HEK293T (cell line): ENCODE measurements at places on chromosomes 3 and 15.

DNA sequence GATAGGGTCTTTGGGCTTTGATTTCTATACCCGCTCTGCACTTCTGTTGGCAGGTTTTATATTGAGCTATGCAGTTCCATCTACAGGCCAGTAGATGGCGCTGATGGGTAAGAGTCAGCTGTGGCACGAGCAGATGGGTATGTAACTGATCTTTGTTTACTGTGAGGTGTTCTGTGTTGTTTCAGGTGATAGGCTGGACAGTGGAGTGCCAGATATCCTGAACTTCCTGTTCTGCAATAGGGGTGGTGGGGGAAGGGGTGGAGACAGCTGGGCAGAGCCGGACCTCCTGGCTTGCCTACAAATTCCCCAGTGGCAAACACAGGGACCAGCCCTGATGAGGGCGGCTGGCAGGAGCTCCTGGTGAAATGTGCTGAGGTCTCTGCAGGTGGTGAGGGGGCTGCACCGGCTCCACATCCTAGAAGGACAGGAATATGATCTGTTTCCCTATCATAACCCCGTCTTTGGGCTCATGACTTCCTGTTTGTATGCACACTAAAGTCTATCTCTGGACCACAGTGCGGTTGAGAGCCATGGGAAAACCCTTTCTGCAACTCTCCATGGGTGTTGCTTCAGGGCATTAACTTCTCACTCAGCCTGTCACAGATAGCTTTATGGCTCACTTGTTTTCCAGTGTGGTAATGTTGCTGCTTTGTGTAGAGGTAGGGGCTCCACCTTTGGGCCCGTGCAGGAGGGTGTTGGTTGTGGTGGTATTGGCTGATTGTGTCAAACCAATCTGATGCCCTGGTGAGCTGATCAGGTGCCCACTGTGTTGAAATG, 13.4 kb upstream of the FAM98B start:
- DNase-seq = peak; percentile 41

GRCh38 chr3:31241533-31241932, 291.2 kb upstream of the STT3B start:
- DNase-seq = no peak

DNA sequence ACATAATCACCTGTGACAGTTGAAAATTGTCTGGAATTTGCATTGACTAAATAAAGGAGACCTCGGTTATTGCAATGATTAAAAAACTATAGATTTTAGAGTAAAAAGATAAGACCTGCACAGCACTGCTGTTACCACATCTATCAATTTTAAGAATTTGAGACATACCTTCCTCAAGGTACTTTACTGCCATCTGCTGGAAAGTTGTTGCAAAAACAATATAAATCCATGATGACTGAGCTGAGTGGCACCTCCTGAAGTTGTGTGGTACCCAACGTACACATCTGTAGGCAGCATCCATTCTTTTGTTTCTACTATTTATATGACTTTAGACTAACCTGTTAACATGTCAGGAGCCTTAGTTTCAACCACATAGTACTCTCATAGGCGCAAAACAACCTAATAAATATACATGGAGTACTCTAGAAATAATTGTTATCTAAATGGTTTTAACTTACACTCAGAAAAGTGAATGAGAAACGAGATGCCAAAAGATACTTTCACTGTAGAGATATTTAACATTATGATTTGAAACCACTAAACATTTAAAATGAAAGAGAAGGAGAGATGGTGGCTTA, 106.7 kb downstream of the GHSR start:
- peak; percentile 42 for DNase-seq

DNA sequence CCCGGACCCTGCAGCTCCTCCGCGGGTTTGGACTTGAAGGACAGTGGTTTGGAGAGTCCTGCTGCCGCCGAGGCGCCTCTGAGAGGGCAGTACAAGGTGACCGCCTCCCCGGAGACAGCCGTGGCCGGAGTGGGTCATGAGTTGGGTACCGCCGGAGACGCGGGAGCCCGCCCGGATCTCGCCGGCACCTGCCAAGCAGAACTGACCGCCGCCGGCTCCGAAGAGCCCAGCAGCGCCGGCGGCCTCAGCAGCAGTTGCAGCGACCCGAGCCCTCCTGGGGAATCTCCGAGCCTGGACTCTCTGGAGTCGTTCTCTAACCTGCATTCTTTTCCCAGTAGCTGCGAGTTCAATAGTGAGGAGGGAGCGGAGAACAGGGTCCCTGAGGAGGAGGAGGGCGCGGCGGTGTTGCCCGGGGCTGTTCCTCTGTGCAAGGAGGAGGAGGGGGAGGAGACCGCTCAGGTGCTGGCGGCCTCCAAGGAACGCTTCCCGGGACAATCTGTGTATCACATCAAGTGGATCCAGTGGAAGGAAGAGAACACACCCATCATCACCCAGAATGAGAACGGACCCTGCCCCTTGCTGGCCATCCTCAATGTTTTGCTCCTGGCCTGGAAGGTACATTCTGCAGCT, 634 bp downstream of the MINDY2 start:
- peak; percentile 18 for DNase-seq

GRCh38 chr3:126558336-126559071, at the start of gene C3orf22:
Gene C3orf22 (minus strand): TSS chr3:126558932. CDS start chr3:126553390, 5,542 bp downstream.
- DNase-seq = no peak

DNA sequence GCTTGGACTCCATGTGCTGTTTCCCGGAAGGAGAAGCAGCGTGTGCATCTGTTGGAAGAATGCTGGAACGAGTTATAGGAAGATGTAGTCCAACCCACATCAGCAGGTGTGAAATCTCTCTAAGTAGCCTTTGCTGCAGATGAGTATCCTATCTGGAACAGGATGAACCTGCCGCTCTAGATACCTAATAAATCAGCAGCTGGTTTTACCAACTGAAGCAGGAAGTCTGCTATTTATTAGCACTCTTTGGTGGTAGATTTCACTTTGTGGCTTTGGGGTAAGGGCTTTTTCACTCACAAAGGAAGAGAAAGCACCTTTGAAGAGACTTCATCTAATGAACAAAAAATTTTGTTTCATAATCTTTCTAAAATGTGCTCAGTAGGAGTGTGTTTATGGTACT, 66.4 kb downstream of the DCUN1D1 start:
- DNase-seq = no peak

DNA sequence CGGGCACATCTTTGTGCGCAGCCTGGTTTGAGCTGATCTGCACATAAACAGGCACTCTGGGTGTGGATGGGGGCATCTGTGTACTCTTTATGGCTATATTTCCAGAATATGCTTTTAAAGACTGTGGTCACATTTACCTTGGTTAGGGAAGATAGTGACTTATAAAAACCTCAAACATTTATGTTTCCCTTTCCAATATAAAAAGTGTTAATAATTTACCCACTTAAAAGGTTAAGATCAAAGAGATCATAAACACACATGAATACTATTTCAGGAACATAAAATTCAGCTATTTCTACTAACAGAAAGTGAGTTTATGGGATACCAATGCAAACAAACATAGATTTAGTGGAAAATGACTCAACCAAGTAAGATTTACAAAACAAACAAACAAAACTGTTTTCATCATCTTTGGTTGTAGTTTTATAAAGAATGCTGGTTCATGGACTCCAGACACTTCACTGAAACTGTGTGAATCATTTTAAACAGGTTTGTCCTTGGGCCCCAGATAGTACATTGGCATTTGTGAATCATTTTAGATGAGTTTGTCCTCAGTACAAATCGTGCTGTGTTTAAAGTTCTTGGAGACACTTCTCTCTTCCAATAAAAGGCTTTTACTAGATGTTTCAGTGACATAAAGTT, 253.5 kb upstream of the CTDSPL start:
- no peak for DNase-seq

GRCh38 chr3:172040981-172041963, 1.9 kb downstream of the FNDC3B start:
- no peak for DNase-seq

DNA sequence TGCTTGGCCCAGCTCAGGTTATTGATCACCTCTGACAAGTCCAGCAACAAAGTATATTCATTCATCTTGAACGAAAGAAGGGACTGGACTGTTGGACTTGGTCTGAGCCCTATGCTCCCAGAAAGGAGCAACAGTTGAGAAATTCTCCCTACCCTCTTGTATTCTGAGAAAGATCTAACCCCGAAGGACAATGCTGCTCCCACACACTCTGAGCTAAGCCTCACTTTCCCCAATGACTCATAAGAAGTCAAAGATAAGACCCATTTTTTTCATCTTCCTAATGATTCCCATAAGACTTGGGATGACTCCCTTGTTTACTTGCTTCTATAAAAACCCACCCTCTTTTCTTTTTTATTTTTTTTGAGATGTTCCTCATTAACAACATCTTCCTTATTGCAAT, 549.4 kb upstream of the MDFIC2 start:
- DNase-seq = no peak

DNA sequence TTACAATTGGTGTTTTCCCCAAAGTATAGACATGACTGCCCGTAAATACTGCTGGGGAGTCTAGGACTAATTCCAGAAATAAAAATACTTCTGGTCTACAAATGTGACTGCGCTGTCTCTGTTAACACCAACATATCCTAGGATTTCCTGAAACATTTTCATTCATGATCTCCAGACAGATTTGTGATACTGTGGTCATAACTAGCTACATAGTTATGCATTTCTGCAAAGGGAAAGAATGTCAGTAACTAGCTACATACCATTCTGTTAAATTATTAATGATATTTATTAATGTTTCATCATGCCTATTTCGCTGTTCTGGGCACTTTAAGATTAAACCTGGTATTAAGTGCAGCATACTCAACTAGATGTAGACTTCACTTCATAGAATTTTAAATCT, 33.3 kb downstream of the SETD5 start:
- DNase-seq = no peak

DNA sequence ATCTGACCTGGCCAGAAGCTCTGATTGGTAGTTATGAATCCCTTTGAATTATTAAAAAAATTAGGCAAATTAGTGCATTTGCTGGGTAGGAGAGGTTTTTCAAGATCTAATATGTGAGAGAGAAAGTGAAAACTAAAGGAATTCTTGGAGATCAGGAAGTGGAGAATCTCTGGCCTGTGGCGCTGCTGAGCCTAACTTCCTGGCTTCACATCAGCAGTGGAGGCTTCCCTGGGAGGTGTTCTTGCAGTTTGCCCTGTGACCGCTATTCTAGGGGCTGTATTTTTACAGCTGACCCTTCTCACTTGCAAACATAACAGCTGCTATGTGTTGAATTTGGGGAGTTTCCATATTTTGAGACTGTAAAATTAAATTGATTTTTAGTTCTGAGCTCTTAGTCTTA, 166.4 kb downstream of the ATG7 start:
- DNase-seq = no peak

DNA sequence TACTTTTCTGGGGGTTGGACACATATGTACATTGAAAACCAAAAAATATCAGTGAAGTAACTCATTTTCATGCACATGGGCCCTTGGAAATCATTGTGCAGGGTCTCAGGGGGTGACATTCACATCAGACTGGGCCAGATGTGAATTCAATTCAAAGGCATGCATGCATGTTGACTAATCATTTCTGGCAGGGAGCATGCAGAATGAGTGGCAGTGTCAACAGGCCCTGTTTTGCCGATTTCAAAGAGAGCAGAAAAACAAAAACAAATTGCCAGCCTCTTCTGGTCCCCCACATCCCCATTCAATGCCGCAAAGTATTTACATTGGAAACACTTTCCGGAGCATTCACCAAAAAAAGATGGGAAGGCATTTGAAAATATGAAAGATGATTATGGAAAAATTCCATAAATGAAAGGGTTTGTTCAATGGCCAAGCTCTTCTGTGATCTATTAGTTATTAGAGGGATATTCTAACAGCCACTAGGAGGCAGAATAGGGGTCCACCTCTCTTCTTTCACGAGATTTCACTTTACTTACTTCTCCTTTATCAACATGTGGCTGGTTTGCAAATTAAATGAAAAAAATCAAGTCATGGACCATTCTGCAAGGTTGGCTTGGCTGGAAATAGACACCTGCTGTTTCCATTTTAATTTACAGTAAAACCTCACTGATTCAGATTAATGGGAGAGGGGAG, 119.9 kb upstream of the FEZF2 start:
- DNase-seq = peak; percentile 15

- no peak for DNase-seq
These were observed 115.5 kb upstream of the NECTIN3 start for GRCh38 chr3:110956081-110956480.

GRCh38 chr3:171904829-171905228, 61.7 kb downstream of the TMEM212 start:
- no peak for DNase-seq
